ENCODE measurements at places on chromosomes 1 and 21.

- DNase-seq: no peak
Measured at GRCh38 chr1:11622398-11622797, 31.8 kb downstream of the FBXO2 start.

GRCh38 chr1:210093461-210093860 is 139.1 kb upstream of the SERTAD4 start:
- DNase-seq: no peak

- DNase-seq: no peak
Measured at GRCh38 chr1:224431726-224432125, 2.9 kb downstream of the WDR26 start.

GRCh38 chr1:25033828-25034705 is 104.0 kb upstream of the RUNX3 start:
- no peak for DNase-seq

DNA sequence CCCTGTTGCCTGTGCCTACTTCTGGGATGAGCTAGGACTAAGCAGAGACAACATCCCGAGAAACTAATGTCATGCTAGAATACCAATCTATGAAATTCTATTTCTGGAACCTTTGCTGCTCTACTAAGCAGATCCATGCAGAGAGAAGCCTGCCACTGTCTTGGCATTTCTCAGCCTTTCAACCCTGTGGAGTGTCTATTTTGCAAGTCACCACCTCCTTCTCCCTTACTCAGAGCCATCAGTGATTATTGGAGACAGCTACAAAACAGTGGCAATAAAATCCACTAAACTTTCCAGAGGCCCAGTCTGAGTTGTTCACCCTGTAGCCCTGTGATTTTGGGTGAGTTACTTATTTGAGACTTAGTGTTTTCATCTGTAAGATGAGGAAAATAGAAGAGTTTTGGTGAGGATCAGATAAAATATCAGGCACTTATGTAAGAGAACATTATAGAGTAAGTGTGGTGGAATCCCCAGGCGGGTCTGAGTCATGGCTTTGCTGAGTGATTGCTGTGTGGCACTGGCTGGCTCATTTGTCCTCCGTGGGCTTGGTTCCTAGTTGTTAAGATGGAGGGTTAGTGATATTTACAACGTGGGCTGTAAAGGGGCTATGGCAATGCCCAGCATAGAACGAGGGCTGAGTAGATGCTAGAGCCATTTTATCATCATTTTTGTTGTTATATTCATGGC is 61.1 kb downstream of the FMN2 start:
- DNase-seq: no peak
